Fibroblast of lung (primary cell): ENCODE measurements at places on chromosomes 12 and 14. TPM values are rescaled to one million over a fixed set of nuclear protein-coding genes. Genes with fewer than 3 reads are reported as not detected.

DNA sequence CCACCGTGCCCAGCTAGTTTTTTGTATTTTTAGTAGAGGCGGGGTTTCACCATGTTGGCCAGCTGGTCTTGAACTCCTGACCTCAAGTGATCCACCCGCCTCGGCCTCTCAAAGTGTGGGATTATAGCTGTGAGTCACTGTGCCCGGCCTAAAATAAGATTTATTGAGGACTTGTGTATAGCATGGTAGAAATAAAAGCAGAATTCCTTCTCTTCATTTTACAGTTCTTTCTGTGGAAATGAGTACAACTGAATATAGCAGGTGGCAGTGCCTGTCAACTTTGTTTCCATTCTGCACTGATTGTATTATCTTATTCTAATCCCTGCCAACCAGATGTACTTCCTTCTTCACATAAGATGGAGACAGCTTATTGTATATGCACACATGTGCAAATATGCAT is 41.0 kb downstream of the DIP2B start:
- DNase-seq = no peak
- H3K4me1 ChIP-seq = no peaks in the 10 kb centered on the region
- H3K27ac ChIP-seq = no peak overlapping the region
- H3K27me3 ChIP-seq = no peaks in the 10 kb centered on the region

NEUROD4 gene
- total RNA-seq = not detected in 2 replicates

GRCh38 chr12:15741082-15741481 is 48.1 kb downstream of the EPS8 start:
- no peaks in the 10 kb centered on the region for H3K27me3 ChIP-seq
- no peaks in the 10 kb centered on the region for H3K36me3 ChIP-seq
- H3K27ac ChIP-seq = no peak overlapping the region
- DNase-seq = no peak
- no peaks in the 10 kb centered on the region for H3K4me1 ChIP-seq

PLEKHH1 gene
- total RNA-seq = 0.33 and 0.77 TPM in 2 replicates

GRCh38 chr12:70635755-70636154 is 1.5 kb downstream of the PTPRB start:
- H3K4me3 ChIP-seq = no peak overlapping the region
- no peaks in the 10 kb centered on the region for H3K27me3 ChIP-seq
- DNase-seq = no peak
- H3K4me1 ChIP-seq = no peaks in the 10 kb centered on the region
- H3K27ac ChIP-seq = no peak overlapping the region
